ENCODE measurements at places on chromosomes 4 and X.

- no peak for DNase-seq
These were observed 163.2 kb downstream of the APBB2 start for GRCh38 chr4:41050880-41051775.

DNA sequence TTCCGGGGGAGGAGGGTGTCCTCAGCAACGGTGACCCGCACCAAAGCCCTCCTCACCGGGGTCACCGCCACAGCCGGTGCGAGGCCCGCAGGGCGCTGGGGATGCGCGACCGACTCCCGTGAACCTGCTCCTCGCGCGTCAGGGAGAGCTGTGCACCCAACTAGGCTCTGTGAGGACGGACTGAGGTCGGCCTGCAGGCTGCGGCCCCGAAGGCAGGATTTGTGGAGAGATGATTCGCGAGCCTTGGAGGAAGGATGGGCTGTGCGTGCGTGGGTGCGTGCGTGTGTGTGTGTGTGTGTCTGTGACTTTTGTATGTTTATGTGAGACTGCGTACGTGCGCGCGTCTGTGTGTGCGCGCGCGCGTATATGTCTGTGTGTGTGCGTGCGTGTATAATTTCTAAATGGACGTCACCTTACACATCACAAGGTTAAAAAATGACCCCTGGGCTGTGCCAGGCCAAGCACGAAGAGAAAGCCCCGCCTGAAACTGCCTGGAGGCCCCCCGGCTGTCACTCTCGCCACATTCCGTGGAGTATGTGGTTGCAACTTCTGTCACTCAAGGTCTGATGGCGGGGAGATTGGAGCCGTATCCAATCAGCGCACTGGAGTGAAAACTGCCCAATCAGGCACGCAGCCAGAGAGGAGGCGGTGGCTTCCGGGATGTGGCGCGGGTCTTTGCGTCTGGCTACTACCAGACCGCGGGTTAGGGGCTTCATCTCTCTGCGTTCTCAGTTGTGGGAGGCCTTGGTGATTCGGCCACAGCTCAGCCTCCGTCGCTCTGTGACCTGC lies at the start of gene ZNF141:
Gene ZNF141 (plus strand): TSS at position 672 of the 789 bp plus-strand sequence. CDS start 170 bp downstream, outside the sequence.
- peak; percentile 99 for DNase-seq

DNA sequence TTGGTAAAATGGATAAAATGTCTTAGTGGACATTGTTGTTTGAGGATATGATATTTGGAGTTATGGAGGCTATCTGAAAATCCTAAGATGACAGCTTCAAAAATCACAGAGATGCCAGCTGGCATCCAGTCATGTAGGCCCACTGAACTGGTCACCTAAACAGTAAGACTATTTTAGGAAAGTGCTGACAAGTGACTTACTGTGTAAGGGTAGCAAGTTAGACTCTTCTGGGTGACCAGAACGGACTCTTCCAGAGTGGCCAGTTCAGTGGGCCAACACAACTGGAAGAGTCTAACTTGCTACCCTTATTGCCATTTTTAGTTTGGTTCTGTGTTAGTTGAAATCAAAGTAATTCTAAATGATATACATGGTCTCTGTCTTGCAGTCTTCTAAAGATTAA lies 61.4 kb upstream of the ATP8A1 start:
- no peak for DNase-seq

DNA sequence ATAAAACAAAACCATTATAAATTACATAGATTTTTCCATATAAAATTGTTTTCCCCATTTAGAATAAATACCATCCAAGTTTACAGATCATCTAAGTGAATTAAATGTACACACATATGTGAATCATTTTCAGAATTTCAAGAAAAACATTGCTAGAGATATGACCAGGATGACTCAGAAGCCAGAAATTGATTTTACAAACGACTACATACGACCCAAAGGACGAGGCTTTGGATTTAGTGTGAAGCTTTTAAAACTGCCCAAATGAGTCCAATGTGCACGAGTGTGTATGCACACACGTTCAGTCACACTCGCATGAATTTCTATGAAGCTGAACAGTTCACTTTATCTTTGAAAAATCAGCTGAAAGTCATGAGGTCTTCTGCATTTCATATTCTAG lies 37.9 kb downstream of the MFAP3L start:
- no peak for DNase-seq

DNA sequence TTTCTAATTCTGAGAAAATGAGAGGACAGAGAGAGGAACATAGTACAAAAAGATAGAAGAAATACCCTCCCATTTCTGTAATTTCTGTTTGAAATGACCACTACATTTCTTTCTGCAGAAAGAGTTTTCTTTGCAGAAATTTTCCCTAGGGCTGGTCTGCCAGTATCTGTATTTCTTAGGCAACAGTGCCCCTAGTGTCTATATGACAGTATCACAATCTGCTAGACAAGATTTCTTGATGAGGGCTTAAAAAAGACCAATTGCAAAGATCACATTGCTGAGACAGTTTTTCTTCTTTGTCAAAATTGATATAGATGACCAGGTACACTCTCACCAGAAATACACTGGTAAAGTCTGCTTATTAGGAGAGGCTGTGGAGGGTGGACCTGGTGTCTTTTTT lies 81.0 kb upstream of the ZDHHC15 start:
- DNase-seq = peak; percentile 36

Measured in AG08396 (cell line).